Activated T-helper 1 cell treated with anti-CD3 and anti-CD28 coated beads, Interleukin-2, amount 50 U/mL, for 16 hours (primary cell): ENCODE measurements at places on chromosomes 1 and 21.

- no peak for DNase-seq
These were observed 314.8 kb upstream of the C1orf87 start for GRCh38 chr1:60388092-60388987.

DNA sequence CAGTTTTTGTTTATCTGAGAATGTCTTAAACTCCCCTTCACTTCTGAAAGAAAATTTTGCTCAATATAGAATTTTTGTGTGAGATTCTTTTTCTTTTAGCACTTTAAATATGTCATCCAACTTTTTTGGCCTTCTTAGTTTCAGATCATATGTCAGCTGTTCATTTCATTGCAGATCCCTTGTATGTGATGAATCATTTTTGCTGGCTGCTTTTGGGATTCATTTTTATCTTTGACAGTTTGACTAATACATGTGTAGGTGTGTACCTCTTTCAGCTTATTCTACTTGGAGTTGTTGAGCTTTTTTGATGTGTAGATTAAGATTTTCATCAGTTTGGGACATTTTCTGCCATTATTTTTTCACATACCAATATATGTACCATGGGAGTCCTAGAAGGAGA lies 156.8 kb downstream of the FASLG start:
- DNase-seq, result no peak

DNA sequence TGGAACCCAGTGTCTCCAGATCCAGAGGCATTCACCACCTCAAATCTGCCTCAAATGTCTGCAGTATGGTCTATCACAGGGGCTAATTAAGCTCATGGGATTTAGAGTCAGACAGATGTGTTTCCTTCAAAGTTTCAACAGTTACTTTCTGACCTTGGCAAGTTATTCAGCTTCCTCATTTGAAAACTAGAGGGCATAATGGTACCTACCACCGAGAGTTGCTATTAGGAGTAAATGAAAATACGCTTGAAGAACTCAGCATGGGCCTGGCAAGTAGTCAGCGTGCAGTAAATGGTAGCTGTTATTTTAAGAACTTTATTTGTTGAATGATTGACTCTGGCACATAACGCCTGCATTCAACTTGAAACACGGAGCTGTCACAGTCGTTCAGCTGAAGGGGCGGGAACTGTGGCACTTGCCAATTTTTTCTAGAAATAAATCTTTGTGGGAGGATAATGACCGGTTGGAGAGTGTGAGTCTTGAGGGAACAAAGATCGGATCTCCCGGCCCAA lies 1.2 kb upstream of the CAP1 start:
- DNase-seq, result no peak

DNA sequence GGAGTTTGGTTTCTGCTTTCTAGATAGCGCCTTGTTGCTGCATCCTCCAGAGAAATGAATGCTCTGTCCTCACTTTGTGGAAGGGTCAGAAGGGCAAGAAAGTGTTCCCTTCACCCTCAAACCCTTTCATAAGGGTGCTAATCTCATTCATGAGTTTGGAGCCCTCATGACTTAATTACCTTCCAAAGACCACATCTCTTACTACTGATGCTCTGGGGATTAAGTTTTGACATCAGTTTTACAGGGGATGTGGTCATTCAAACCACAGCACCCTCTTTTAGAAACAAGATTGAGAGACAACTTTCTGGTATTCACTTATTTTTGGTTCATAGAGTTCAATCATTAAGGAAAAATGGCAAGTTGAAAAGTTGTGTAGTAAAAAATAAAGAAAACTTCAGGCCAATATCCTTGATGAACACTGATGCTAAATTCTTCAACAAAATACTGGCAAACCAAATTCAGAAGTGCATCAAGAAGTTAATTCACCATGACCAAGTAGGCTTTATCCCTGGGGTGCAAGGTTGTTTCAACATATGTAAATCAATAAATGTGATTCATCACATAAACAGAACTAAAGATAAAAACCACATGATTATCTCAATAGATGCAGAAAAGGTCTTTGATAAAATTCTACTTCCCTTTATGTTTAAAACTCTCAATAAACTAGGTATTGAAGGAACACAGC lies 442.1 kb downstream of the PTBP2 start:
- DNase-seq, result no peak

DNA sequence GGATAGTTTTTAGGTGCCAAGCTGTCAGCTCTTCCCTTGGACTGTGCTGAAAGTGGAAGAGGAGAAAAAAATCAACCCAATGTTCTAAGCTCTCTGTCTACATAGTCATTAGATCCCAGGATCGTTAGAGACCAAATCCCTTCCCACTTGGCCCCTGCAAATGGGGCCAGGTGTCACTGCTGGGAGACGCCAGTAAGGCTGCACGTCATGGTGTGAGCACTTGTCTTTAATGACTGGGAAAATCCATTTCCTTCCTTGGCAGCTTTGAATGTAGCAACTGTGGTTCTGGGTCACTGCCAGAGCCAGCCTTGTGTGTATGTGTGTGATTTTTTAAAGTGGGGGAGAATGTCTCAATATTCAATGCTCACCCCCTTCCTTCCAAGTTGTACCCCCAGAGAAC lies 59.9 kb downstream of the MAN1C1 start:
- DNase-seq, result no peak

- no peak for DNase-seq
These were observed 48.8 kb downstream of the LRRC40 start for GRCh38 chr1:70156529-70157120.

- DNase-seq, result no peak
These were observed 141.4 kb upstream of the ZNHIT6 start for GRCh38 chr1:85849660-85850059.

DNA sequence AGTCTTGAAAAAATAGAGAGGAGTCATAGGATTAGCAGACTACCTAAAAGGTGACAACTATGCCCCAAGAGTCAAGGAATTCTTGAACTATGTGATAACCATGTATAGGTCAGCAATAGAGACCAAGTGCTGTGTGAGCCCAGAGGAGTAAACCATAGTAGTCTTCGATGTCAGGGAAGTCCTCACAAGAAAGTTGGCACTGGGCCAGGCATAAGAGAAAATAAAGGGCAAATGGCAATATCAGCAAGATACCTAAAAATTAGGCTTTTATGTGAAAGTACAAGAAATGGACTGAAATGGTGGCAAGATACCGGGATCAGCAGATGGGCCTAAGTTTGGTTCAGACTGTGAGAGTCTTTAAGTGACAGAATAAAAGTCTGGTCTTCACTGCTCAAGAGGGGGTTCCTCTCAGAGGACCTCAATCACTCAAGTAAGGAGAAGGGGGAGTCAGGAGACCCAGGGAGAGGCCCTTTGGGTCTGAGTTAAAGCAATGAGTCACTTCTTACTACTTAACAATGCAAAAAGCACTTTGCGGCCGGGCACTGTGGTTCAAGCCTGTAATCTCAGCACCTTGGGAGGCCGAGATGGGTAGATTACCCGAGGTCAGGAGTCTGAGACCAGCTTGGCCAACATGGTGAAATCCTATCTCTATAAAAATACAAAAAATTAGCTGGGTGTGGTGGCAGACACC lies 95.0 kb downstream of the TEX35 start:
- DNase-seq, result no peak

GRCh38 chr1:153683854-153684253 lies 5.4 kb downstream of the NPR1 start:
- DNase-seq, result no peak

- no peak for DNase-seq
These were observed 69.1 kb downstream of the MTR start for GRCh38 chr1:236864211-236864610.

GRCh38 chr1:46401964-46402626 lies 8.0 kb downstream of the FAAH start:
- no peak for DNase-seq

DNA sequence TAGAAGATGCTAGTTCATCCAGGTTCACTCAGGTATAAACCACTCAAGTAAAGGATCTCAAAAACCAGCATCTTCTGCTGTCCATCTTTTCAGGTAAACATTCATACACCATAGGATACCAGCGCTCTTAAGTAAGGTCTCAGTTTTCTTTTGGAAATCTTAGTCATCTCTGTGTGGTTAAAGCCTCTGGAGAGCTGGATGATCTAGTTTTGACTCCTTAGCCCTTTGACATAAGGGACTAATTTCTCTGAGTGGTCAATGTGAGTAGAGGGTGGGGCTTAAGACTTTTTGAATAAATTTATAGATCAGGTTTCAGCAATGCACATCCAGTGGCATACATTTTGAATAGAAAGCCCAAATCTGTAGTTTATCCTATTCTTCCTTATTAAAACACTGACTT lies 92.3 kb downstream of the CTH start:
- no peak for DNase-seq

DNA sequence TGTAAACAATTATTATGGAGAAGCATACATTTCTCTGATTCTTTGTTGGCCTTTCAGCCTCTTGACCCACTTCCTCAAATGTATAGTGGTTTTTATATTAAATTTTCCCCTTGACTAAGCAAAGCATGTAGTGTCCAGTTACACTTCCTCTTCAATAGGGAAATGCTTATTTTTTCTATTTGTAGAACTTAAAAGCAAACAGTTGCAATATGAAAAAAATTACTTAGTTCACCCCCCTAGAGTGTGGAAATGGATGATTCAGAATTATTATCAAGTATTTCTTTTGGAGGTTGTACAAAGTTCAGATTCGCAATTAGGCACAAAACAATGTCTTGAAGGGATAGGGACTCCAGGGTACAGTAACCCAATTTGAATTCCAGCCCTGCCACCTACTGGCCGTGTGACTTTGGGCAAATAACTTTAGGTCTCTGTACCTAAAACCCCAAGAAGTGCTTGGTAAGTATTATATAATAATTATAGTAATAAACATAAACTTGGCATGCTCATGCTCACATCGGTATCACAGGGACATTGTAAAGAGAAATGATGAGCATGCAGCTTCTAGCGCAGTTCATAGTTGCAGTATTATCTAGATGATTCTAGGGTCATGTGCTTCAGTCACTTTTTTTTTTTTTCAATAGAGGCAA lies 28.6 kb upstream of the IFNGR2 start:
- no peak for DNase-seq

GRCh38 chr21:24852610-24853195 lies 754.6 kb downstream of the MRPL39 start:
- no peak for DNase-seq

GRCh38 chr1:110224240-110224995 lies 14.3 kb downstream of the KCNC4 start:
- no peak for DNase-seq
